ENCODE measurements at places on chromosomes 13 and 19. TPM values are rescaled to one million over a fixed set of nuclear protein-coding genes. Genes with fewer than 3 reads are reported as not detected.

- DNase-seq: peak; percentile 22
- no peaks in the 10 kb centered on the region for H3K4me1 ChIP-seq
- no peaks in the 10 kb centered on the region for H3K36me3 ChIP-seq
Observed at GRCh38 chr19:17841810-17842662, 5.7 kb downstream of the JAK3 start.

DNA sequence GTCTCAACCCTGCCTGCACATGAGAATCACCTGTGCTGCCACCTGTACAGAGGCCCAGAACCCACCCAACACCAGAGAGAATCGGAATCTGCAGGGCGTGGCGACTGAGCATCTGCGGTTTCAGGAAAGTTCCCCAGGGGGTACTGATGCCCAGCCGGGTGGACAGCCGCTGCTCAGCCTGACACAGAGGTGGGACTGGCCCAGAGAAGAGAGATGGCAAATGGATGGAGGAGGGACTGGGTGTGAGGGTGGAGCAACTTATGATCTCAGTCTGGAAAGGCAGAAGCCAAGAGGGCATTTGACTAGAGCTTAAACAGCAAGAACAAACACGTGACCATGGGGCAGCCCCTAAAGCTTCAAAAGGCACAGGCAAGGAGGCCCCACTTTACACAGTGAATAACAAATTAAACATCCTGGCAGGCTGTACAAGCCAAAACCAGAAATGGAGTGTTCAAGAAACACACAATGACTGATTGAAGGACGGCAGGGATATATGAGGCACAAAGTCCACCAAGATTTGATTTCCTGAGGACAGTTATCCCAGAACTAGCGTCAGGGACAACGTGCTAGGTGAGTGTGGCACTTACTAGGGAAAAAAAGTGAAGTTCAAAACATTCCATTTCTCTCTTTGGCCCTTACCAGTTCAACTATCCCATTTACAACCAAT, 3.1 kb downstream of the RANBP3 start:
- H3K4me1 ChIP-seq: peaks cover 50% of the 10 kb centered on the region
- H3K27ac ChIP-seq: no peak overlapping the region
- DNase-seq: no peak
- H3K4me3 ChIP-seq: no peak overlapping the region
- no peaks in the 10 kb centered on the region for H3K36me3 ChIP-seq
- no peaks in the 10 kb centered on the region for H3K27me3 ChIP-seq

The KLK15 gene
- total RNA-seq: not detected

The APOC1 gene
- 7.4 TPM for total RNA-seq

The TIMM29 gene
- total RNA-seq: 34.9 TPM

GRCh38 chr19:13484166-13484565, 22.1 kb downstream of the CACNA1A start:
- no peak overlapping the region for H3K27ac ChIP-seq
- H3K36me3 ChIP-seq: no peaks in the 10 kb centered on the region
- H3K4me1 ChIP-seq: no peaks in the 10 kb centered on the region
- DNase-seq: no peak
- no peak overlapping the region for H3K4me3 ChIP-seq

DNA sequence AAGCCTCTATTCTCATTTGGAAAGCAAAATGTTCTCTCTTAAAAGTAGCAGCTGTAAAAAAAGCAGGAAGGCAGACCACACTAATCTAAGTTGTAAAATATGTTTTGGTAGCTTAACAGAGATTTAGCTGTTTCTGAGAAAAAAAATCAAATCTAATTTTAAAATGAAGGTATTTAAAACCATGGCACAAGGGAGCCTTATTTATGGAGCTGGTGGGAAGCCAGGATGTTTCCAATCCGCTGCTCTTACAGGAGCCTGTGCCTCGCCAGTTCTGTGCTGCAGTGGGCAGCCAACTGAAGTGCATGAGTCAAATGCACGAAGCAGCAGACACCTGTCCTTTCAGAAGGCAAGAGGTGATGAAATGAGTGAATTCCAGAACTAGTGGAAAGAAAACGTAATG, 28.2 kb downstream of the GPC6 start:
- H3K27me3 ChIP-seq: no peaks in the 10 kb centered on the region
- H3K4me3 ChIP-seq: no peak overlapping the region
- H3K27ac ChIP-seq: no peak overlapping the region
- H3K4me1 ChIP-seq: no peaks in the 10 kb centered on the region
- no peaks in the 10 kb centered on the region for H3K36me3 ChIP-seq

The RFPL4A gene
- total RNA-seq: not detected

All from gastrocnemius medialis (tissue), 4 donors.